ENCODE measurements at places on chromosomes 7 and 10.

GRCh38 chr7:90169891-90170290 is 15.6 kb downstream of the STEAP1 start:
- DNase-seq, result no peak

GRCh38 chr7:100888291-100888987 is 1.1 kb downstream of the UFSP1 start:
- DNase-seq, result no peak

GRCh38 chr10:35015843-35016408 is 74.2 kb downstream of the CUL2 start:
- DNase-seq, result no peak

DNA sequence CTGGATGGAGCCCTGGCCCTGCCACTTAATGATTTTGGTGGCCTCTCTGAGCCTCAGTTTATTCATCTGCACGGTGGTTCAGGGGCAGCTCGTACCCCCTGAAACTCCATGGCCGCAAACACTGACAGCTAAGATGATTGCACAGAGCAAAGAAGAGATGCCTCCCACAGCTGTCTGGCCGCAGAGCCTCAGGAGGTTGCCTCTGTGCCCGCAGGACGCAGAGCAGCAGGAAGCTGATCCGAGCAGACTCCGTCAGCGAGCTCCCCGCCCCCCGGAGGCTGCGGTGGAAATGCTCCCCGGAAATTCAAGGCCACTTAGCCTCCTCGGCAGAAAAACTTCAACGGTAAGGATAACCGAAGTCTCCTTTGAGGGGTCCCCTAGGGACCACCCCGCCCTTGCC is 30.2 kb upstream of the C10orf53 start:
- DNase-seq, result no peak

Data from activated naive CD4-positive, alpha-beta T cell treated with Interleukin-2 at 50 U/mL for 16 hours (primary cell).